ENCODE measurements at places on chromosomes 16 and 17.

GRCh38 chr17:30278032-30278431, 13.7 kb downstream of the BLMH start:
- peak; percentile 57 for DNase-seq

- DNase-seq: no peak
Measured at GRCh38 chr17:54793271-54793670, 107.4 kb upstream of the TOM1L1 start.

DNA sequence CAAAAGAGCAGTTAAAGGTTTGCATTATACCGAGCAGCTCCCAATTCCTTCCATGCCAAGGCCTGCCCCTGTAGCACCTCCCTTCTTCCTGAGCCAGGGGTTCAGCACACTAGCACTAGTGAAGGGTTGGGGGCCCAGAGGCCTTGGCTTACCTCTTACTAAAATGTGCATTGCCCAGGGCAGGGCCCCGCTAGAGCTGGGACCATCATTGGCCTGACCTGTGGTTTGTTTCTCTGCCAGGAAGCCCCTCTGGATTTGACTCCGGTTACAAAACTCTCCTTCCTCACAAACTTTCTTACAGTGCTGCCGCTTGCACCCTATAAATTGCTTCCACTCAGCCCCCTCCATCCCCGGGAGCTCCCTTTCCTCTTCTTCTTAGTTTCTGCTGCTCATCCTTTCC, 33.8 kb downstream of the MPRIP start:
- DNase-seq: no peak

GRCh38 chr17:70897446-70897845, 728.1 kb downstream of the KCNJ2 start:
- no peak for DNase-seq

DNA sequence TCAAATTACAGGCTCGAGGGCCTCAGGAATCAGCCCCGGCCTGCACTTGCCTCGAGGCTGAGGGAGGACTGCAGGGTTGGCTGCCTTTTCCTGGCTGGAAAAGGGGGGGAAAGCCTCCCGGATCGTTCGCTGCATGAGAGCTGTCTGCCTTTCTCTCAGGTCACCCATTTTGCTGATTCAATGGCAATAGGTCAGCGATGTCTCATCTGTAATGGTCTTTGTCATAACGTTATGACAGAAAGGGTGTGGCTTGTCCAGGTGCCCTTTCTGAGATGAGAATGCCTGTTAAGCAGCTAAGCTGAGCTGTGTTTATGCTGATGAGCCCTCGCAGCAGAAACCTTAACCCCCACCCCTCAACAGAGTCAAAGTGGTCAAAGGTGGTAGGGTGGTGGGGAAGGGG, 81.8 kb downstream of the AKAP1 start:
- DNase-seq: no peak

DNA sequence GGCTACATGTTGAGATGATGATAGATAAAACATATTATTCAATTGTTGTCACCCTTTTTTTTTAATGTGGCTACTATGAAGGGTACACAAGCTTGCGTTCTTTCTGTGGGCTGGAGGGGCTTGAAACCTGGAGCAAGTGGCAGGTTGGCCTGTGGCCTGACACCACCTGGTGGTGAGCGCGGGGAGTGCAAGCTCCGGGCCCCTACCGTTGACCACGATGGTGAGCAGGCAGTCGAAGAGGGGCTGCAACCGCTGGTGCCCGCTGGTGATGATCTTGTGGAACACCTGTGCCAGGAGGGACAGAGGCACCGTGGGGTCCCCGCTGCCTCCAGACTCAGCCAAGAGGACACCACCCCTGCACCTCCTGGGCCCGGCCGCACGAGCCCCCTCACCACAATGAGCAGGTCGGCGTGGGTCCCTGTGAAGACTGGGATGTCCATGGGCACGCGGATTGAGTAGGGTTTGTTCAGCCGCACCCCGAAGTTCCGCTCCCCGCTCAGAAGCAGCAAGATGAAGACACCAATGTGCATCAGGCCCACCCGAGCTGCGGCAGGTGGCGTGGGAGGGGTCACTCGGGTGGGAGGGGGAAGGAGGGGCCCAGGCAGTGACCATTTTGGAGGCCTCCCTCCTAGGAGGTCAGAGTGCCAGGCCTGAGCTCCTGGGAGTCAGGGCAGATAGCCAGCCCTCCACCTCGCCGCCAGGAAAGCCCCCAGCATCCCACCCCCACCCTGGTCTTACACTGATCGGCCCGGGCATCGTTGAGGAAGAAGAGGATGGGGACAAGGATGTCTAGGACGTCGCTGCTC, 14.4 kb downstream of the HID1 start:
- peak; percentile 45 for DNase-seq

GRCh38 chr16:61936522-61936921, 99.7 kb downstream of the CDH8 start:
- DNase-seq: no peak

DNA sequence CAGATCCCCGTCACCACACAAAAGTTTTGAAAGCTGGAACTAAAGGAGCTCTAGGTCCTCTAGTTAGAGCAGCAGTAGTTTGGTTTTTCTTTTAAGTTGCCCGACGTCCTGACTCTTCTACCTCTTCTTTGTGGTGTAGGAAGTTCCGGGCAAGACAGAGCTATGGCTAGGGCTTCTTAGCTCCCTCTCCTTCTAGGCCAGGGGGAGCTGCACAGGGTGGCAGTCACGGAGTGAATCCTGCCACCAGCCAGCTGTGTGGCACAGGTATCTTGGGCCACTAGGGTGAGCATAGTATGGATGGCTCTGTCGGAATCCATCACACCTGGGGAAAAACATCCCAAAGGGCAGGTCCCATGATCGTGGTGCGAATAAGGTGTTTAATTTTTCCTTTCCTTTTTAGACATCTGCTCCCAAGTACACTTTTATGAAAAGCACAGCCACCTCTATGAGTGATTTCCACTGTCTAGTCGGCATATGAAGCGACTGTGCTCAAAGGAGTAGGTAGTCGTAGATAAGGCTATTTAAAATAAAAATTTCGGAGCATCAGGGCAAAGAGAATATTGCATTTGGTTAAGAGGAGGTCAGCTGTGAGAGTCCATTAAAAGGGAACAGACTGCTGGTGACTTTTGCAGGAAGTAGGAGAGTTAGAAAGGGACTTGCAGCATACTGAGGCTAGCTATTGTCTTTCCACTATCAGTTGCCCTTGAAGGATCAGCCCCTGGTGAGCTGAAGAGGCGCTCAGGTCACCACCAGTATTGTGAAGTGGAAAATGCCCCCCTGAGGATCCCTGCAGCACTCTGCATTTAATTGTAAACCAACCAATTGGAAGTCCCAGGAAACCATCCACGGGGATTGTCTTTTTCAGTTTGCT, 2.1 kb downstream of the PRKCA start:
- DNase-seq: peak; percentile 42

- no peak for DNase-seq
Measured at GRCh38 chr16:84979516-84979915, 31.8 kb downstream of the ZDHHC7 start.

DNA sequence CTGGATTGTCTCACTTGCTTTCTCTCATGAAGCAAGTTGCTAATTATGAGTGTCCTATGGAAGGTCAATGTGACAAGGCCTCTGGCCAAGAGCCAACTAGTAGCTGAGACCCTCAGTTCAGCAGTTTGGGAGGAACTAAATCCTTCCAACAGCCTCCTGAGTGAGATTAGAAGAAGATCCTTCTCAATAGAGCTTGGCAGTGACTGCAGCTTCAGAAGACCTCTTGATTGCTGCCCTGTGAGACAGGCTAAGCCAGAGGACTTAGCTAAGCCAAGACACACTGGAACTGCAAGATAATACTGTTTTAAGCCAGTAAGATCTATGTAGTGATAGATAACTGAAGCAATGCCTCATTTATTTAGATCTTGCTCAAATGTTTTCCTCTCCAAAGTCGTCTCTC, 34.3 kb downstream of the PCTP start:
- no peak for DNase-seq

GRCh38 chr17:33521784-33522183, 228.7 kb upstream of the ASIC2 start:
- no peak for DNase-seq

GRCh38 chr17:48484256-48484655, 46.6 kb downstream of the HOXB1 start:
- no peak for DNase-seq

Data from astrocyte of the spinal cord (primary cell).